ENCODE measurements at places on chromosomes 5 and 9. TPM values are rescaled to one million over a fixed set of nuclear protein-coding genes. Genes with fewer than 3 reads are reported as not detected.

Gene PTAR1
- total RNA-seq: 116 TPM

Gene KDM4C
- 28.9 TPM for total RNA-seq

Gene SSBP2
- total RNA-seq: 14.6 TPM

Gene SPARC
- total RNA-seq: 1,594 TPM

Gene ADGRV1
- total RNA-seq: 0.66 TPM

Gene PRRT1B
- not detected for total RNA-seq
